Activated naive CD4-positive, alpha-beta T cell treated with Interleukin-2 at 50 U/mL for 16 hours (primary cell): ENCODE measurements at places on chromosomes 13 and 19.

GRCh38 chr19:32350987-32351348 lies 5.6 kb downstream of the ZNF507 start:
- DNase-seq, result no peak

DNA sequence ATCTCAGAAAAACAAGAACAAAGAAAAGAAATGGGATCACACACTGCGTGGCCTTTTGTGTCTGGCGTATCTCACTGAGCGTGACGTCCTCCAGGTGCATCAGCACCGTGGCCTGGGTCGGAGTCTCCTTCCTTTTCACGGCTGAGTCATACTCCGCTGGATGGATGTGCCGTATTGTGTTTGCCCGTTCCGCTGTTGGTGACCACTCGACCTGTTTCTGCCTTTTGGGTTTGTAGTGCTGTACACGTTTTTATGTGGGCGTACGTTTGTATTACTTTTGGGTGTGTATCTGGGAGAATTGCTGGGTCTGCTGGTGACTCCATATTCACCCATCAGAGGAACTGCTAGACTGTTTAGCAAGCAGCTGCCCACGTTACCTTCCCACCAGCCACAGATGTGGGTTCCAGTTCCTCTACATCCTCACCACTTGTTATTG lies 11.4 kb downstream of the ARID3A start:
- peak; percentile 62 for DNase-seq

DNA sequence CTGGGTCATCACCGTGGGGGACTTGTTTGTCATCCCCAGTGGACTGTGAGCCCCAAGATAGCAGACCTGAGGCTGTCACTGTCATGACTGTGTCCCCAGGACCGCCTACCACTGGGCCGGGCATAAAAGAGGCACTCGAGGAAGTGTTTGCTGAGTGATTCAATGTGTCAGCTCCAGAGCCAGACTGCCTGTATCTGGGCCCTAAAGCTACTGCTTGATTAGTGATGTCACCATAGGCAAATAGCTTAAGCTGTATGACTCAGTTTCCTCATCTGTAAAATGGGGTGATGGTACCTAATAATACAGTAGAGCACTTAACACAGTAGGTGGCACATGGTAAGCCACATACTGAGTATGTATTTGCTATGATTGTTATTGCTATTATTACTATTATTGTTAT lies 11.2 kb upstream of the CEACAM19 start:
- DNase-seq, result no peak

GRCh38 chr19:3543150-3544057 lies 4.4 kb downstream of the TEKTIP1 start:
- DNase-seq, result no peak

GRCh38 chr19:50922317-50922853 lies 11.2 kb upstream of the KLK4 start:
- DNase-seq, result peak; percentile 74

DNA sequence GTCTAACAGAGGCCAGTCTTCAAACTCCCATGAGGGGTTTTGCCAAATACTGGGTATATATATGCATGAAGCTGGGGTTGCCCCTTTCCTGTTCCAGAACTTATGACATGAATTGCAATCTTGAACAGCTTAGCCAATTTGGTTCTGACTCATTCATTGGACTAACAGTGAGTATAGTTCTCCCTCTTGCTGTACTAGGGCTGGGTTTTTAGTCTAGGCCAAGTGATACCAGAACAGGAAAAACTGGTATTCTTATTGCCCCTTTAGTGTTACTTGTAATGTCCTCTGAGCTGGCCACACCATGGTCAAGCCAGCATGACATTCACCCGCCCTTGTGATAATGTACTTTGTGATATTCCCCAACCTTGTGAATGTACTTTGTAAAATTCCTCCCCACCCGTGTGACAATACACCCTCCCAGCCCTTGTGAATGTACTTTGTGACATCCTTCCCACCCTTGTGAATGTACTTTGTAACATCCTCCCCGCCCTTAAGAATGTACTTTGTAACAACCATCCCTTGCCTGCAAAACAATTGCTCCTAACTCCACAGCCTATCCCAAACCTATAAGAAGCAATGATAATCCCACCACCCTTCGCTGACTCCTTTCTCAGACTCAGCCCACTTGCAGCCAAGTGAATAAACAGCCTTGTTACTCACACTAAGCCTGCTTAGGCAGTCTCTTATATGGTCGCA lies 26.9 kb downstream of the ZNF846 start:
- no peak for DNase-seq

DNA sequence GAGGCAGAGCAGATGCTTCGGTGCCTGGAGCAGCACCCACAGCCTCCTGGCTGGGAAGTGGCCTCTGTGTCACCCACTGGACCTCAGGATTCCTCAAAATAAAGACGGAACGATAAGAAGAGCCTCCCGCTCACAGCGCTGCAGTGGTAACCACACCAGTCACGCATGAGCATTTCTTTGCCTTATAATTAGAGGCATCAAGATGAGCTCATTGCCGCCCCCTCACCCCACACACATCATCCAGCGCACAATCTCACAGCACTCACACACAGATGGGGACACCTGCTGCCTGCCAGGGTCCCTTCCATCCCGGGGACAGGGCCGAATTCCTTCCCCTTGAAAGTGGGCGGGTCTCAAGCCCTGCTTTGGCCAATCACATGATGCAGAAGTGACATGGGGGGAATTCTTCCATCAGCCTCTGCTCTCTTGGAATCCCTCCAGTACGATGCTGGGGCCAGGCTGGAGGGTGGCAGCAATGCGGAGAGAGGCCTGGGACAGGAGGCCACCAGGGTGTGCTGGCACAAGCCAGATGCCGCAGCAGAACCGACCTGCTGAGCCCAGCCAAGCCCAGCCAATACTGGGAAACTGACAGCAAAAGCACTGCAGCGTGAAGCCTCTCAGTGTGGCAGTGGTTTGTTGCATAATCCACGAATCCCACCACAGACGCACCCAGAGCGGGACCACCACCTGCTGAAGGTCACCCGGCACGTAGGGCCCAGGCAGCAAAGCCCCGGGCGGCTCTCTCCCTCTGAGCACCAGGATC lies 16.0 kb downstream of the PIP5K1C start:
- DNase-seq, result no peak

DNA sequence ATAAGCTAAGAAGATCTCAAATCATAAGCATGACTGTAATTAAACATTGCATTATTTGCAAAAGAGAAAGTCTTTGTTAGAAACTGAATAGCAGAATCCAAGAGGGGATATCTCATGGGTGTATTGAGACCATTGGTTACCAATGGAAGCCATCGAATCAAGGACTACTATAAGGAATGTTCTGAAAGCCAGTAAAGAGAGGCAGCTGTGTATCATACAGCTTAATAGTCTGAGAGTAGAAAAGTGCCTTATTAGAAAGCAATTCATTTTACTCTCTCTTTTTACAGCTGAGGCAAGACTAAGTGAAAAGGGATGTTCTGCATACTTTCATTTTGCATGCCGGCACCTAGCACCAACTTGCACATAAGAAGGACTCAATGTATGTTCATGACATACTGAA lies 7.6 kb upstream of the DCT start:
- DNase-seq, result no peak
